GM12865 (cell line): ENCODE measurements at places on chromosomes 3 and 15.

GRCh38 chr3:9887480-9887879 is 2.9 kb upstream of the JAGN1 start:
- DNase-seq = no peak

DNA sequence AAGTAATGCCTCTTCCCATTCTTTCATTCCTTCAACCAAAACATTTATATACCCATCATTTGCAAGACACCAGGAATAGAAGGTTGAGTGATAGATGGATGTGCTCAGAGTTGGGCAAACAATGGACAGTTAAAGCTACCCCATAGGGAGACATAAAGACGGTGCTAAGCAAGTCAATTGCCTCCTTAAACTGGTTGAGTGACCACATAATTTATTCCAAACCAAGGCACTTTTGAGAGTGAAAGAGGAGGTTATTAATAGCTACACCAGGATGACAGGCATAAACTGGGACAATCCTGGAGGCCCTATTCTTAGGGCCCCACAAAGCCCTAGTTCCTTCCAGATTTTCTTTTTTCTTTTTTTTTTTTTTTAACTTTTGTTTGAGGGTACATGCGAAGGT is 21.4 kb upstream of the DYNC1LI1 start:
- DNase-seq = no peak

DNA sequence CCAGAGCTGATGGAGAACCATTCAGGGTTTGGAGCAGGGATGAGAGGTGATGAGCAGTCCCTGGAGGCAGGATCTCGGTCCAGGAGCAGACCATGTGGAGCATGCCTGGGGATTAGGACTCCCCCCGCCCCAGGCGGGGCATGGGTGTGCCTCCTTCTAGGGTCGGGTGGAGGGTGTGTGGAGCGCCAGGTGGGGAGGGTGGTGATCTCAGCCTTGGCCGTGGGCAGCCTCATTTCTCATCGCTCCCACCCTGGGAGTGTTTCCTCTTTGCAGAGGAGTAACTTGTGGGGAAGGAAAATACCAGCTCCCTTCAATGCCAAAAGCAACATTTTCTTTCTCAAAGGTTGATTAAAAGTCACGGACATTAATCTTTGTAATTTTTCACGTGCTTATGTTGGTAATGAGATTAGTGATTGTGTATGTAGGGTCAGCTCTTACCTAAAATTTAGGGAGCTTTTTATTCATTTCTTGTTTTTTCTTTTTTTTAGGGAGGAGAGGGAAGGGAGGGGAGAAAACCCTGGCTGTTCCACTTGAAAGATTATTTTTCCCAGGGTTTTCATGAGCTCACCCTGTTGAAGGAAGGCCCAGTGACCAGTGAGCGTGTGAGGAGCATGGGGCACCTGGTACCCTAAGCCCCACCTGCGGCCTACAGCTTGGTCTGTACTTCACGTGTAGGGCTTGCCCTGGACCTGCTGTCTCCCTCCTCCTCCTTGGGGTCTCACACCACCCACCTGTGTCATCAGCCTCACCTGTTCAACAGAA is 11.0 kb downstream of the FBLN2 start:
- DNase-seq = no peak

- DNase-seq = no peak
Observed at GRCh38 chr15:93709708-93710107, 521.7 kb upstream of the MCTP2 start.

DNA sequence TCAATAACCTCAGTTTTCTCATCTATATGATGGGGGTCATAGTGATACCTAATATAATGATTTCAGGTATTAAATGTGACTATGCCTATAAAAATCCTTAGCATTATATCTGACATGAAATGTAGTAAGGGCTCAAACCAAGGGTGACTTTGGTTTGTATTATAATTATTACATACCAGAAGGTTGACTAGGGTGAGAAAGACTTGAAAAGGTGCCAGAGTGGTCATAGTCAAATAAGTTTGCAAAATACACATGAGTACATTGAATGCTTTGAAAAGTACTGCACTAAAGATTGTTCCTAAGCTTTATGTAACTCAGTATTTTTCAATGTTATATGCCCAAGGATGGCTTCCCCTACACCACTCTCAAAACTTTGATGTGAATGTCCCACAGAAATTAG is 297.2 kb downstream of the ARPP21 start:
- DNase-seq = no peak

DNA sequence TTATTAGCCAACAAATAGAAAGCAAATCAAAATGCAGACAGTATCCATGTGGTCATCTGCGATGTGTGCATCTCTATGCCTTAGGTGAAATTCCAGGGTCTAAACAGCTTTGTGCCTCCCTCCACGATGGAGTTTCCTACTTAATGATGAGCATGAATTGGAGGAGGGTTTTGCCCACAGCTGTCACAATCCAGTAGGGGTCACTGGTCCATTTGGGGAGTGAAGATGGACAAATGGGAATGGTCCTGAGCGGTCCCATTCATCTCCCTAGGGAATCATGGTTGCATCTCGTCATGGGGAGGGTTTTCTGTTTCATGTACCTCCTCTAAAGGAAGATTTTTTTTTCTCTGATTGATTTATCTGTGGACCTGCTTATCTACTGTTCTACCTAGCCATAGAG is 358.0 kb downstream of the PTPRG start:
- DNase-seq = no peak

DNA sequence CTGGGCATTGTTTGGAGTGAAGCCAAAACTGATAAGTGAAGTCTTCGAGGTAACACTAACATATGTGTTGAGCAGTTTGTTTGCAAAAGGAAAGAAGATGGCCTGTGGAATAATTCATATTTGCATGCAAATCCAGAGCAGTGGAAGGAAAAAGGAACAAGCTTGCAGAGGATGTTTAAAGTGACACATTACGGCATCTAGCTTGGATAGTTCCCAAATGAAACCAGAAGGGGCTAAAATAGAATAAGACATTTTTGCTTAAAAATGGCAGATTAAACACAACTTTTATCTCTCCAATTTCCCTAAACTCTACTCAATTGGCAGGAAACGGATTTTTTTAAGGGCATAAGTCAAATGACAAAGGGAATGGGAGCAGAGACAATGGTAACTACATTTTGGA is 25.4 kb upstream of the RYK start:
- DNase-seq = no peak

DNA sequence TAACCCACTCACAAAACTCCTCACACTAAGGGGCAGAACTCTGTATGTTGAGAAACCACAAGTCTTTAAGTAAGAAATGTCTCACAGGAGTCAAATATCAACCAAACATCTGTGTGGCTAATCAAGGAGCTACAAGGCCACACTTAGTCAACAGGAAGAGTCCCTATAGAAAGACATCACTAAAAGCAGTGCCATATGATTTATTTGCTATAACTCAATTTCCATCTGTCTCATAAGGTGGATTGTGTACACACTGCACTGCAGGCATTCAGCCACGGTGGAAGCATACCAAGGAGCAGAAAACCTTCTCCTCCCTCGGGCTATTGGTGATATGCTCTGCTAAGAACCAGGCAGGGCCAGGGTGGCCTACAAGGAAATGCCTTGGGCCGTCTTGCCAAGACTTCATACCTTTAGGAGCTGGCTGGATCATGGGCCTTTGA is 197.6 kb upstream of the CFAP20DC start:
- DNase-seq = peak; percentile 53

- no peak for DNase-seq
Observed at GRCh38 chr15:82159922-82160321, 102.6 kb downstream of the EFL1 start.

GRCh38 chr3:24258260-24258659 is 236.4 kb downstream of the THRB start:
- DNase-seq = no peak

GRCh38 chr3:48945891-48946549 is 27.4 kb downstream of the ARIH2 start:
- DNase-seq = no peak

DNA sequence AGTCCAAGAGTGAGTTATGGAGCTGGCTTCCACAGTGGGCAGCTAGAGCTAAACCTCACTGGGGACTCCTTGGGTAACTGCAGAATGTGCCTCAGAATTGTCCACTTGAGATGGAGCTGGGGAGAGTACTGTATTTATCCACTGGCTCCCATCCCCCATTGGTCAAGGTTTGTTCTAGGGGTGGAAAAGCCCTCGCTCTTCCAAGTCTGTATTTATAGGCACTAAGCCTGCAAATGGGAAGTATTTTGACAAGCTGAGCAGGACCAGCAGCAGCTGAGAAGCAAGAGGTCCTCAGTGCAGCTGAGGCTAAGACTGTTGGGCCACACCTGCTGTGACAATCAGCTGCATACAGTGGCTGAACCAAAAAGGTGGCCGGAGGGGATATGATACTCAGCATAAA is 5.8 kb downstream of the USP13 start:
- DNase-seq = no peak

DNA sequence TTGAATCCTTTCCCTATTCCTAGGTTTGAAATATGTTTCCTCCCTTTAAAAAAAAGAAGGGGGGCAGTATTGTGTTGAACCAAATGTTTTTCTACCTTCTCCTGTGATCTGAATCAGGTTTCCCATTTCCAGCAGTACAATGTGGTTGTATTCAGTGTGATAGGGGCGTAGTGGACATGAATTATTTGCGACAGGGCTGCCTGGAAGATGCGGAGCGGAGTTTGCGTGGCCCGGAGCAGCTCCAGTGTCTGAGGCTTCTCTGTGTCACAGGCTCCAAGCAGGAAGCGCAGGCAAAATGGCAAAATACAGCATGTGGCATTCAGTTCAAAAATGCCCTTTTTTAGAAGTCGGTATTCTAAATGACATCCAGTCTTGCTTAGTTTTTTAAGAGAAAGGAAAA is 154.4 kb downstream of the PGPEP1L start:
- DNase-seq = peak; percentile 89

DNA sequence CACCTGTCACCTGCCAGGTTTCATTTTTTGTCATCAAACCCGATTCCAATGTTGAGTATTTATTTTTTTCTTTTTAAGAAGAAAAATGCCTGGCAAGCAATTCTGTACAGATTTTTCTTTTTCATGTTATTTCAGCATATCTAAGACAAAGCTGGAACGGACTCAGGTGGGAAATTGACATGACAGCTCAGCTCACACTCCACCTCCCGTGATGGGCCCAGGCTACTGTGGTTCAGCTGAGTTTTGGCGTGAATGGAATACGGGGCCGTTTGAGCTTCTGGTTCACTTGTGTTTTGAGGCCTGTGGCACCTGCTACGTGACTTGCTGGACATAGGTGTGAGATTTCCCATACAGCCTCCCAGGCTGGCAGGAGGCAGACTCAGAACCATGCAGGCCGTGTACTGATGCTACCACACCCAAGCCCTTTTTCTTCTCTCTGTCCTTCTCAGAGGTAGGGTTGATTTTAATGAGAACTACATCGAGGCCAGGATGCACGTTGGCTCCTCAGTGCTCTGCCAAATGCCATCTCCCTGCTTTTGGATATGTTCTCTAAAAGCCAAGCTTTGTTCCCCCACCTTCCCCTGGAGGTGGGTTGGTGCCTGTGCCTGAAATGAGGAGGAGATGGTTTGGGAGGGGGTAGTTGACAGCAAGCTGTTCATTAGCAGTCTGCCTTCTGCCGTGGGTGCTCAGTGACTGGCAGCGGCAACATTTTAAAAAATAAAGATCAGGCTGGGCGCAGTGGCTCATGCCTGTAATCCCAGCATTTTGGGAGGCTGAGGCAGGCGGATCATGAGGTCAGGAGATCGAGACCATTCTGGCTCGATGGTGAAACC is 48.7 kb downstream of the TRAK1 start:
- no peak for DNase-seq

DNA sequence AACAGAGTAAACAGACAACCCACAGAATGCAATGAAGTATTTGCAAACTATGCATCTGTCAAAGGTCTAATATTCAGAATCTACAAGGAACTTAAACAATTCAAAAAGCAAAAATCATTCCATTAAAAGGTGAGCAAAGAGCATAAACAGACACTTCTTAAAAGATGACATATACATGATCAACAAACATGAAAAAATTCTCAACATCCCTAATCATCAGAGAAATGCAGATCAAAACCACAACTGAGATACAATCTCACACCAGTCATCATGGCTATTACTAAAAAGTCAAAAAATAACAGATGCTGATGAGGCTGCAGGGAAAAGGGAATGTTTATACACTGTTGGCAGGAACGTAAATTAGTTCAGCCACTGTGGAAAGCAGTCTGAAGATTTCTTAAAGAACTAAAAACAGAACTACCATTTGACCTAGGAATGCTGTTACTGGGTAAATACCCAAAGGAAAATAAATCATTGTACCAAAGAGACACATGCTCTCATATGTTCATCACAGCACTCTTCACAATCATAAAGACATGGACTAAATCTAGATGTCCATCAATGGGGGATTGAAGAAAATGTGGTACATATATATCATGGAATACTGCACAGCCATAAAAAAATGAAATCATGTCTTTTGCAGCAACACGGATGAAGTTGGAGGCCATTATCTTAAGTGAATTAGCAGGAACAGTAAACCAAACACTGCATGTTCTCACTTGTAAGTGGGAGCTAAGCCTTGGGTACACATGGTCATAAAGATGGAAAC is 393.3 kb upstream of the CBLB start:
- no peak for DNase-seq

DNA sequence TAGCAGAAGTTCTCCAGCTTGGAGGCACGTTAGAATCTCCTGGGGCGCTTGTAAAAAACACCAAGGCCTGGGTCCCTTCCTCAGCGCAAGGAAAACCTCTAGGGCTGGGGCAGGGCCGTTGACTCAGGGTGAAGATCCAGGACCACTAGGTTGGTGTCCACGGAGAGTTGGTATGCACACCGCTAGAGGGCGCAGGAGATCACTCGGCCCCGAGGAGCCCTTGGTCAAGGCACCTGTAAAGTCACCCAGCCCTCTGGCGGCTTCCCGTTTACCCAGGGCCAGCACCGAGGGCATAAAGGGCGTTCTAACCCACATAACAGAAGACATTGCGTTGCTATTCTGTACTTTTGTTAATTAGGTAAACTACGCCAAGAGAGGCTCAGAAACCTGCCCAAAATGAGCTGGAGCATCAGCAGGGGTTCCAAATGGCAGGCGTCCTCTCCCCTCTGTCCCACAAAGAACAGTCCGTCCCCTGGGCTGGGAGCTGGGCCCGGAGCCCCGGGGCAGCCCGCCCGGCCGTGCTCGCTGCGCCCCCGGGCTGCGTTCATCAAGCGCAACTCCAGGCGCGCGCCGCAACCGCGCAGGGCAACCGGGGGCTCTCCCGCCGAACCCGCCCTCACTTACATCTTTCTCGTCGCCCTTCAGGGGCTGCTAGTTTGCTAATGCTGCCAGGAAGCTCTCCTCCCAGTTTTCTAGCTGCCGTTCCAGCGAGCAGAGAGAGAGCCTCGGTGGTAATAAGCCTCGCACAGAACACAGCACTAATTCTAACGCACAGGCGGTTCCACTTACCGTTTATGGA is 332.1 kb downstream of the ARRDC4 start:
- DNase-seq = peak; percentile 60

DNA sequence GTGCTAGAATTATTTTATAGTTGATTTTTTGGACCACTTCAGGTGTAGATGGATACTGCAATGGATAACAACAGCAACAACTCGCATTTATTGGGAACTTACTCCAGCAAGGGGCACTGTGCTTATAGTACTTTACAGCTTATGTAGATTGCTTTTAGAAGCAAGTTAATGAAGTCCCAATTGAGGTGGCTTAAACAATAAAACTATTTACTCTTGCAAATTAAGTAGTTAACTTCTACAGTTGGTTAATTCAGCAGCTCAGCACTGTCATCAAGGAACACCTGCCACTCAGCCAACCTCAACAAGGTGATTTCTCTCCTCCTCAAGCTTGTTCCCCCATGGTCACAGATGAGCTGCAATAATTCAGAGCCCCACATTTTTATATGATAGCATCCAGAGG is 124.1 kb downstream of the RASA2 start:
- DNase-seq = no peak
